ENCODE measurements at places on chromosomes 2 and 18.
A peak's percentile ranks its signal among the peaks of the same experiment; 100 is the strongest.

- no peak for DNase-seq
These were observed 153.8 kb upstream of the RASGRP3 start for GRCh38 chr2:33322612-33323011.

DNA sequence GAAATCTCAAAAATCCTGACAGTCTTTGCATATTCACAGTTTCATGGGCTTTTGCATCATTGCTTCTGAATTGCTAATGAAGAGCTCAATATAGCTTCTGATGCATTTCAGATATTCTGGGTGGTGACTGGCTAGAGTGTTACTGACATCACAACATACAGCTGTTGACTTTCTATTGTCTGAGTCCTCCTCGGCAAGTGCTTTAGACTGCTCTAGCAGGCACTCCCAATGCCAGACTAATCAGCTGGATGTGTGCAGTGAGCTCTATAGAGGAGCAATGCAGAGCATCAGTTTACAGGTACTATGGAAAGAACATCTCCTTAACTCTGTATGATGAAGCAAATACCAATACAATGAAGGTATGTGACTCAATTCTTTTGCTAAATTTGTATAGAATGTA is 54.9 kb downstream of the R3HDM1 start:
- DNase-seq = no peak

GRCh38 chr2:176135035-176135440 is 5.5 kb downstream of the HOXD8 start:
- DNase-seq = no peak

DNA sequence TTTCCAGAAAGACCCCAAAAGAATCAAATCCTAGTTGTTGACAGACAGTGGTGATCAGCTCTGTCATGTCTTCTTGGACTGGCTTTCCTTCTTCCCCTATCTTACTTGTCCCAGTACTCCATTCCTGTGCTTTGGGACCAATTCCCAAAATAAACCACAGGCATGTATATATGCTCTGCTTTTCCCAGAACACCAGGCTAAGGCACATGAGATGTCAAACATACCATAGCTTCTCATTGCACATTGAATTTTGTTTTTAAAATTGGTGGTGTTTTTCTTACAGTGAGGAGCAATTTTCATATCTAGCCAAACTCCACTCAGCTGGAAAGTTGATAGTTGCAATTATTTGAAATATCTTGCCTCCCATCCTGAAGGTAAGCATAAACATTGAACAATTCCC is 88.9 kb upstream of the RGPD4 start:
- no peak for DNase-seq

- no peak for DNase-seq
These were observed 82.8 kb upstream of the AFF3 start for GRCh38 chr2:100224988-100225710.

DNA sequence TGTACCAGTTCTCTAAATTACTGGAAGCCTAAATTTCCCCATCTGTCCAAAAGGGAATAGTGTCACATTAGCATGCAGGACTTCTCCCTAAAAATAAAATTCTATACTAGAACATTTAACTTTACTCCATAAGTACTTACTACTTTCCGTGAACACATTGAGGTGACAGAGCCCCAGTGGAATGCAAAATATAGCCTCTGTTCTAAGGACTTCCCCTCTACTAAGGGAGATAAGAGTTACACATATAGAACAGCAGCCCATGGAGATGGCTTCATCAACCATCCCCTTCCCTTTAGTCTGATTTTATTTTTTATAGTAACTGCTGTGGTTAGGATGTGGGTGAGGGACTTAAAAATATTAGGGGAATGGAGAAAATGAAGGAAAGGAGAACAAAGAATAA is 68.9 kb upstream of the STPG4 start:
- no peak for DNase-seq

DNA sequence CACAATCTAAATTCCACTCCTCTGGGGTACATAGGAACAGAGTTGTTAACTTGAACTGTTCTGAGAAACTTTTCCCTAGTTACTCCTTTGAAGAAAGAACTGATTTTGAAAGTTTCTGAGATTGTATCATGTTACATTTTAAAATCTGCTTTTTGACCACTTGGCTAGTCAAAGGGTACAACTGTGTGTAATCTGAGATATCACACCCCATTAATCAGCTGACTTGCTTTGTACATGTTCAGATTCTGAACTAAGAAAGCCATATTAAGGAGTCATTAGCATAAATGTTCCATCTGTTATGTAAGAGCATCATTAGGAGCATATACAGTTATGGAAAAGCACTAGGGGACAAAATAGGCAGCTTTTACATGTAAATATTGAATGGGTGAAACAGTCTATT is 3.8 kb upstream of the WDR35 start:
- DNase-seq = no peak

DNA sequence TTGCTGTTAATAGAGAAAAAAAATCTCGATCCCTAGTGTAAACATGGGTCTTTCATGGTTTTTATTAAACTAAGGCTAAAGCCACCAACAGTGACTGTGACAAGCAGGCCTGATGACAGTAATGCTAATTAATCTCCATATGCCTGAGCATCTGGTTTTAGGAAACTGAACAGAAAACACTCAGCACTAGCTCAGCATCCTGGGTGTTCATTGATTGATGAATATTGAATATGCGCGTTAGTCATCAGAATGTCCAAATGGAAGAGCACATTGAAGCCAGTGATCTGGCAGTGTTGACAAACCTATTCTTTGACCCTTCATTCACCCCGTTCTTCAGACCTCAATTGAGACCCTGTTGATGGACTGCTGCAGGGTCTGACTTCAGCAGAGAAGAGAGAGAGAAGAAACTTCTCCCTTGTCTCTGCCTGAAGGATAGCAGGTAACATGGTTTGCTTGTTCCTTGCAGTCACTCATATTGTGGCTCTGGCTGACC is 283.8 kb downstream of the RDH14 start:
- DNase-seq = no peak

DNA sequence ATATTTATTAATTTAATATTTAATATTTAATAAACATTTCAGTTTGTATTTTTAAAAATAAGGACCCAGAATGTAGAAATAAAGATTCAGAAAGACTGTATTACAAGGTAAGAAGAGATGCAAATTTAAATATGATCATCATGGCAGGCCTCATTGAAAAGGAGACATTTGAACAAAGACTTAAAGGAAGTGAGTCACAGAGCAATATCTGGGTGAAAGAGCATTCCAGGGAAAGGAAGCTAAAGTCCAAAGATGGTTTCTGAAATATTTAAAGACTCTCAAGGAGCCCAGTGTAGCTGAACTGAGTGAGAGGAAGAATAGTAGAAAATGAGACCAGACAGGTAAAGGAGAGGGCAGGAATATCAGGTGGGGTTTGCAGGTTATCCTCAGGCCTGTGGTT is 5.9 kb downstream of the SCYGR4 start:
- DNase-seq = no peak

GRCh38 chr2:68423966-68424650 is 43.0 kb downstream of the FBXO48 start:
- no peak for DNase-seq

- DNase-seq = peak; percentile 35
These were observed 279.6 kb upstream of the ID2 start for GRCh38 chr2:8402222-8402621.

Data from transverse colon (tissue), 4 donors.